ENCODE measurements at places on chromosomes 1 and 21. TPM values are rescaled to one million over a fixed set of nuclear protein-coding genes. Genes with fewer than 3 reads are reported as not detected.

The ITLN1 gene
- 5.9 TPM for total RNA-seq

The TSEN15 gene
- total RNA-seq = 17.1 TPM

- no peak for DNase-seq
These were observed 381.4 kb upstream of the ZRANB2 start for GRCh38 chr1:71462247-71462646.

The FAAH gene
- 86.4 TPM for total RNA-seq

The UBIAD1 gene
- total RNA-seq = 12.7 TPM

GRCh38 chr1:61117283-61117682 is 34.9 kb downstream of the NFIA start:
- no peak for DNase-seq

DNA sequence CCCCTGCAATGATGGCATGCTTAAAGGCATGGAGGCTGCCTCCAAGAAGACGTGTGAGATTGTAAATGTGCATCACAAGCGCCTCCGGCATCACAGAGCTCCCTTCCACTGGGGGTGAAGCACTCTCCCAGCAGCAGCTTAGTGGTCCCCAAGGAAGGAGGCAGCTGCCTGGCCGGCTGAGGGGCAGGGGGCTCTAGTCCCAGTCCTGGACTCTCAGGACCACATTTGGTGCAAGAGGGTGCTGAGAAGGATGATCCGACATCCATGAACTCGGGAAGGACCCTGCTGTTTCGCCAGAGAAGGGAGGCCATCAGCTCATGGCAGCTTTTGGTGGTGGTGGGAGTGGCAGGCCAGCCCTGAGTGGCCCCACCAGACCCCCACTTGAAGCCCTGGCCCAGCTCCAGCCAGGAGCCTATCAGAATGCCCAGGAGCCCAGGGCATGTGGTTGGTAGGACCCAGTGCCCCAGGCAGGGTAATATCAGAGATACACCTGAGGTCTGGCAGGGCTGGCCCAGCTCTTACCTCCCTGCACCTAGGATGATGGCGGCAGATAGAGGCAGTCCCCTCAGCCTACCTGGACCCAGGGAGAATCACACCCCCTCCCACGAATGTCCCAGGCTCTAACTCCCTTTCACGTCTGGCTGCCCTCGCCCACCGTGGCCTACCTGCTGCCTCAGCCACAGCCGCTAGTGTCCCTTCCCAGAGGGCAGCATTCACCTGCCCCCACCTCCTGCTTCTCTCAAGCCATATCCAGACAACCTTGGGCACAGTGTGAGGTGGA is 2.4 kb upstream of the WNT9A start:
- peak; percentile 9 for DNase-seq

The SPATA17 gene
- 0.52 TPM for total RNA-seq

The SLAMF7 gene
- total RNA-seq = 0.26 TPM

DNA sequence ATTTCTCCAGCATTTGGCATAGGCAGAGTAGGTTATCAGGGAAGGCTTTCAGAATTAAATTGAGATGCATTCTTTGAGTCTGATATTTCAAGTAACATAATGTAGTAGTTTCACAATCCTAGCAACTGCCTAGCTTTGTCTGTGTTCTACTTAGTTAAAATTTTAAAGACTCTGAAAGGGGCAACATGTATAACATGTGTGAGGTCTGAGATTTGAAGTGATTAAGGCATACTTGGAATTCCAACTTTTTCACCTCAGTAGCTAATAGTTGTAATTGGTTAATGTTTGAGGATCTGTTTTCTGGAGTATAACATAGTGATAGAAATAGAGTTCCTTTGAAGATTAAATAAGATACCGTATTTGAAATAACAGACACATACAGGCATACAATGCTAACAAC is 335.2 kb upstream of the BEND5 start:
- no peak for DNase-seq

- DNase-seq = peak; percentile 81
These were observed at the start of gene CHAF1B for GRCh38 chr21:36385233-36386030. Gene CHAF1B, plus strand, starts transcription at chr21:36385392. Its CDS starts 745 bp downstream, at chr21:36386137.

The OR10Z1 gene
- not detected for total RNA-seq

- peak; percentile 67 for DNase-seq
These were observed 147.8 kb downstream of the TOMM20 start for GRCh38 chr1:234980645-234981396.

The SERBP1 gene
- total RNA-seq = 123 TPM

GRCh38 chr1:227774821-227775661 is 39.8 kb downstream of the SNAP47 start:
- no peak for DNase-seq

Measured in body of pancreas (tissue), 4 donors.